ENCODE measurements at places on chromosomes 12 and 14. TPM values are rescaled to one million over a fixed set of nuclear protein-coding genes. Genes with fewer than 3 reads are reported as not detected.

DNA sequence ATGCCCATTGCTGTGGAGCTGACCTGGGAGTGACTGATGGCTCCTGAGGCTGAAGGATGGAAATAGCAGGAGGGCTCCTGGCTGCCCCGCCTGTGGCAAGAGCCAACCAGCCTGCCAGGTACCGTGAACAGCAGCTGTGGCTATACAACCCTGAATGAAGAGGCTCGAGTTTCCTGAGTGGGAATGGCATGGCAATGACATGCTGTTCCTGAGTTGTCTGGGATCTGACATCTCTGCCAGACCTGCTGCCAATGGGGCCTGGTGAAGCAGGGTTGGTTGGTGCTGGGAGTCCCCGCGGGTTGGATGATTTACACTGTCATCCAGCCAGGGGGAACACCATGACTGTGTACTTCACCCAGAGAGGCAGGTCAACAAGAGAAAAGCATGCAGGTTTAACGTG lies 31.8 kb upstream of the LRRC10 start:
- DNase-seq = no peak

GRCh38 chr12:97875064-97875463 lies 412.5 kb downstream of the RMST start:
- peak; percentile 84 for DNase-seq

DNA sequence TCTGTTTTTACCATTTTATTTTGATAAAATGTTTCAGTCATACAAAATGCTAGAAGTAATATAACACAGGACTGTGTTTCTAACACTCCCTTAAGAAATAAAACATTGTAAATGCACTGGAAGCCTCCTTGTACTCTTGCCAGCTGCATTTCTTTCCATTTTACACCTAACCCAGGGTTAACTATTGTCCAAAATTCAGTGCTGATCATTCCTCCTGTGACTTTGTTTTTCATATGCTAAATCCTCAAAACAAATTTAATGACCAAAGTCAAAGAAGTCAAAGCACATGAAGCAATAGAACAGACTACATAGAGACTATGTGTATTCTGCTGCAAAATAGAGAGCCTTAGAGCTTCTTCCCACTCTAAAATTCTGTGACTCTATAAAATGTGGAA lies 420.3 kb upstream of the PRICKLE1 start:
- no peak for DNase-seq

DNA sequence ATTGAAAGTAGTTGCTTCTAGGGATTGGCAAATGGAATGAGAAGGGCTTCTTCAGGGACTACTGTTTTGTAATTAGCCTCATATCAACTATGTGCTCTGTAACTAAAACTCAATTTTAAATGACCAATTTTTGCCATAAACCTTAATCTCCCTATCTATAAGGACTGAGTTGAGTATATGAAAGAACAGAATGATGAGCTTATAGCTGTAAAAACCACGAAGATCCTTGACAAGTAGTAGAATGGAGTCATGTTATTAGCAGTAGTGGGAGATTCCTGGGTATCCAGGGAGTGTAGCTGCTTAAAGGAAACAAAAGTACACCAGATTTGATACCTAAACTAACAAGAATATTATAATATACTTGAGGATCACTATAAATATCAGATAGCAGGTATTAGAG lies 28.0 kb downstream of the LGALS3 start:
- DNase-seq = no peak

- no peak for DNase-seq
These were observed 19.3 kb upstream of the KRT86 start for GRCh38 chr12:52254965-52255751.

GRCh38 chr12:132266370-132266769 lies 63.0 kb downstream of the GALNT9 start:
- DNase-seq = no peak

- DNase-seq = no peak
These were observed 6.0 kb downstream of the HDAC7 start for GRCh38 chr12:47813511-47814196.

DNA sequence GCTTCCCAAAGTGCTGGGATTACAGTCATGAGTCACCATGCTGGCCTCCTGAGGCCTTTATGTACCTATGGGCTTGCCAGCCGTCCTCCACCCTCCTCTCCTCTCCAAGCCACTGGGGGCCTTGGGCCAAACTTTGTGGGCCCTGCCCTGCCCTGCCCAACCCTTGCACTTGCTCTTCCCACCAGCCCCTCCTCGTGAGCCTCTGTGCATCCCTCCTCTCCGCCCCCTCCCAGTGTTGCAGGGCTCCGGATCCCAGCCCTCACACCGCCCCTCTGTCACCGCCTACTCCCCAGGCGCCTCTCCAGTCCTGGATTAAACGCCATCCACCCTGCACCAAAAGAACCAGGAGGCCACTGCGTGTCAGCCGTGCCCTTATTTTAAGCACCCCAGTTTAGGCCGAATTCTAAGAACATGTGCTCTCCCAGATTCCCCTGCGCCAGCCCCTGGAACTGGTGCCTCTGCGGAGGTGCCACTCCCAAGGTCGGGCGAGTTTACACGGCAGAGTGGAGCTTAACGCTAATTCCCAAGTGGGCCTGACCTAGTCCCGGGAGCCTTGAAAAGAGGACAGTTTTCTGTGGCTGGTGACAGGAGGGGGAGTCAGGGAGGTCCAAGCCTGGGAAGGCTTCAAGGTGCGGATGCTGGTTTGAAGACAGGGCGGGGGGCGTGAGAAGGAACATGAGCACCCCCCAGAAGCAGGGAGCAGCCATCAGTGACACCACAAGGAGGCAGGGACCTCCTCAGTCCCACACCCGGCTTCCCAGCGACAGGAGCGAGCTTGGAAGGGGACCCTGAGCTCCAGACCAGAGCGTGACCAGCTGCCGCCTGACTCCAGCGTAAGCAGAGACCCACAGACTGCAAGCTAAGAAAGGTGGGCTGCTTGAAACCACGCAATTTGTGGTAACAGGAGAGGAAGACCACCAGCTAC lies 21.2 kb upstream of the CDCA4 start:
- no peak for DNase-seq

- peak; percentile 55 for DNase-seq
These were observed 1.3 kb downstream of the BBS10 start for GRCh38 chr12:76346798-76347420.

DNA sequence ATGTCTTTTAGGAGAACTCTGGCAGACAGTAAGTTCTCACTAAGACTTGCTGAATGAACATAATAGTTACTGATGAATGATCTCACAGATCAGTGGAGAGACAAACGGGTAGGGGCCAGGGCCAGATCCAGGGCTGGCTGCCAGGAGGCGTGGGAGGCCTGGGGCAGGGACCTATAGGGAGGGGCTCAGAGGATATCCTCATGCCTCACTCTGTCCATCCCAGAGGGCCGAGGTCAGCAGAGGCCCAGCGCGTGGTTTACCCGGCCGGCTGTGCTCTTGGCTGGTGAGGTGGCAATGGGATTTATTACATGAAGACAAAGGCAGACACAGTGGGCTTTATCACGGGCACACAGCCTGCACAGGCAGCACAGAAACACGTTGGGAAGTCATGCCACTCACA lies 85.4 kb downstream of the CHGA start:
- no peak for DNase-seq

The LRCOL1 gene
- total RNA-seq = not detected
